Activated CD4-positive, alpha-beta T cell treated with anti-CD3 and anti-CD28 coated beads for 1 hour (primary cell): ENCODE measurements at places on chromosomes 16 and 17.

DNA sequence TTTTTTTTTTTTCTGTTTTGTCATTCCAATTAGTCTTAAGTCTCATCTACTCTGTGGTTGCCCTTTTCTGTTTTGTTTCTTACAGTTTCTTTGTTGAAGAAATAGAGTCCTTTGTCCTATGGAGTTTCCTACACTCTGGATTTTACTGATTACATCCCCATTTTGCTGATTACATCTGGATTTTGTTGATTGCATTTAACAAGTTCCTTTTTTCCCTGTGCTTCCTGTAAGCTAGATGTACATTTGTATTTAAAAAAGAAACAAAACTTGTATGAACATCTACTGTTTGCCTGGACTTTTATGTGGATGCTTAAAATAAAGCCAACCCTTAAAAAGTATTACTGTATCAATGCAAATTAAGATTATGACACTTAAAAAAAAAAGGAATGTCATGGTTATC lies 147.6 kb downstream of the CHD9 start:
- no peak for DNase-seq

DNA sequence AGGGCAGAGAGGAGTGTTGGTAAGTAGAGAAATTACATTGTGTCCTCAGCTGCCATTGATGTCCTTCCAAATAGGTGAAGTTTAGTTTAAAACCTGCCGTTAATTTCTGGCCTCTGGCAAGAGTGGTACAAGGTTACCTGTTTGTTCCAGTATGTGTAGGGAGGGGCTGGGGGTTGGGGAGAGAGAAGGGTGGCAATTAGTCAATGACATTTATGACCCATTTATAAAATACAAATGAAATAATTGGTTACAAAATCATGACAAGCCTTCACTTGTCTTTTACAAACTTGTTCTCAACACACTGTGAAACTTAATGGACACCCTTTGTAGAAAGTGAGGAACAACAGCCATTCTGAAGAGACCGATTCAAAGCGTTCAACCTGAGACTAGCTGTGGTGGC lies 281.0 kb downstream of the FTO start:
- DNase-seq = no peak

DNA sequence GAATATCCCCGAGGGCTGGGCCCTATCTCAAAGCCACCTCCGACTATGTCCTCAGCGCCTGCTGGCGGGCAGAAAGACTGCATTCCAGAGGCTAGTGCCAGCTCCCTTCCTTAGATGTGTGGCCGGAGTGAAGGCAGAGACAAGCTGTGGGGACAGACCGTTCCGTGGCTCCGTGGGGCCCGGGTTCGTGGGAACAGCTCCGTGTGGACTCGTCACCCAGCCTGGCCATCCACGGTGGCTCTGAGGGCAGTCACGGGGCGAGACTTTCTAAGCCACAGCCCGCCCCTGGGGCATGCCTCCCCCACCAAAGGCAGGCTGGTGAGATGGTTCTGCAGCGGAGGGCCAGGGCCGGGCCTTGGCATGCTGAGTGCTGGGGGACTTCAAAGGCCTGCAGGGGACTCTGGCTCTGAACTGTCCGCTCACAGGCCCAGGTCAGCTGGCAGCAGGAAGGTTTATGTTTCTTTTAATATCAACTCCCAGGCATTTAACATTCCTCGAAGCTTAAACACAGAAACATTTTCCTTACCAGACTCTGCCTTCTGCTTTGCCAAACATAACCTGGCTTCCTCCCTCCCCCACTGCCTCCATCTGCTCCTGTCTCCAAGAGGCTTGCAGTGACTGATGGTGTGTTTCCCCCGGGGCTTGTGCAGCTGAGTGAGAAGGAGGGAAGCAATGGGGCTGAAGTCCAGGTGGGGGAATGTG lies 50.4 kb downstream of the TIMM22 start:
- no peak for DNase-seq

GRCh38 chr16:74500907-74501306 lies 79.6 kb upstream of the CLEC18B start:
- no peak for DNase-seq

GRCh38 chr17:69620363-69620762 lies 205.9 kb downstream of the MAP2K6 start:
- no peak for DNase-seq

DNA sequence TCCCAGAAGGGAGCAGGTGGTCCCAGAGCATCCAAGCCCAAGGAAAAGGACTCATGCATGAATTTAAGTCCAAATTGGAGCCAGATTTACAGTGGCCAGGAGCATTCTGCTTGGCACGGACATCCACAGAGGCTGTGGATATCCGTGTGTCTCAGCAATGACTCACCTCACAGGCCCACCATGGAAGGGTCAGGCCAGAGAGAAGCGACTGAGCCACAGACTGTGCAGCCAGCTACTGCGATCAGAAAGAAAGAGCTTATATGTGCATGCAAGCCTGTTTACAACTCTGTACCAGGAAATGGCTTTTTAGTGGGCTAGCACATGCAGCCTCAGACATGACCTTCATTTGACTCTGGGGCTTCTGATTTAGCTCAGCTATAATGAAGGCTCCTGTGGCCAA lies 231.0 kb downstream of the C16orf95 start:
- DNase-seq = no peak

DNA sequence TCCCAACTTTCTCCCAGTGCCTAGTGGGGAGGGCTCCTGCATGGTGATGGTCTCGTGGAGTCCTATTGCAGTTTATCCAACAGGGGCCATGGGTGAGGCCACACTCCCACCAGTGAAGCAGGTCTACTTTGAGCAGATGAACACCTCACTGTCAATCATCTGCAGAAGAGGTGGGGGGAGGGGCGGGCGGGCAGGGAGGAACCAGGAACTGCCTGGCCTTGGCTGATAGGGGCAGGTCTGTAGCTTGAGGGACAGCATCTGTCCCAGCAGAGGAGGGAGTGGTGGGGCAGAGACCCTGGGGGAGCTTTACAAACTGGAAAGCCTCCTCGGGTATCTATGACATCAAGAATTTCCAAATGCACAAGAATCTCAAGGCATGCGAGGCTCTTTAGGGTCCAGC lies 58.7 kb upstream of the ZNF423 start:
- no peak for DNase-seq

- DNase-seq = no peak
These were observed 101.8 kb upstream of the CDH8 start for GRCh38 chr16:62137996-62138395.

DNA sequence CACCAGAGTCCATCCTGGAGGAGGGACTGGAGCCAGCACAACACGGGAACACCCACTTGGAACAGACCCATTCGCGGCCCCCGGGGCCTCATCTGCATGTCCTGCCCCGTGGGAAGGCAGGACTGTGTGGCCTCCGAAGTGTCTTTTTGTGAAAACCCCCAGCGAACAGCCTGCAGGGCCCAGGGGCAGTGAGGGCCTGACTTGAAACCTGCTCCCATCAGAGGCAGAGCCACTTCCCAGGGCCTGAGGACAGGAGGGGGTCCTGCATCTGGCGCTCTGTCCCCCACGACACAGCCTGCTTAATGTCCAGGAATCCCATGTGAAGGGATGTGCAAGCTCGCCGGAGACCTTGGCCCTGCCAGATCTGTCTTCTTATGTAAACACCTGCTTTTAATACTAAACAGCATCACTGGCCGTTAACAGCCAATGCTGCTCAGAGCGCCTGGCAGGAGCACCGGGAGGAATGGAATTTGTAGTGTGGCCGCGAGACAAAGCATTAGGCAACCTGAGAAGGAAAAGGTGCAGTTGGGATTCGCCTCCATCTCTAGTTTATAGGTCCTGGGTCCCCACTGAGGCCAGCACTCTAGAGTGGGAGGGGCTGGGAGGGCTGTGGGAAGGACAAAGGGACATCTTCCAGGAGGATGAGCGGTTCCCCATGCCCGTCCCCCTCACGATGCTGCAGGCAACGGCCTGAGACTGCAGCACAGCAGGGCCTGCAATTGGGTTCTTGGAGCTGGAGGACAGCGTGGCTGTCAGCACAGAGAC lies 9.6 kb upstream of the EVPL start:
- no peak for DNase-seq

GRCh38 chr17:73706858-73707257 lies 62.6 kb upstream of the SDK2 start:
- DNase-seq = no peak

- no peak for DNase-seq
These were observed 182 bp downstream of the RPL26 start for GRCh38 chr17:8382880-8383142.

GRCh38 chr17:17204041-17204591 lies 2.0 kb downstream of the PLD6 start:
- no peak for DNase-seq

DNA sequence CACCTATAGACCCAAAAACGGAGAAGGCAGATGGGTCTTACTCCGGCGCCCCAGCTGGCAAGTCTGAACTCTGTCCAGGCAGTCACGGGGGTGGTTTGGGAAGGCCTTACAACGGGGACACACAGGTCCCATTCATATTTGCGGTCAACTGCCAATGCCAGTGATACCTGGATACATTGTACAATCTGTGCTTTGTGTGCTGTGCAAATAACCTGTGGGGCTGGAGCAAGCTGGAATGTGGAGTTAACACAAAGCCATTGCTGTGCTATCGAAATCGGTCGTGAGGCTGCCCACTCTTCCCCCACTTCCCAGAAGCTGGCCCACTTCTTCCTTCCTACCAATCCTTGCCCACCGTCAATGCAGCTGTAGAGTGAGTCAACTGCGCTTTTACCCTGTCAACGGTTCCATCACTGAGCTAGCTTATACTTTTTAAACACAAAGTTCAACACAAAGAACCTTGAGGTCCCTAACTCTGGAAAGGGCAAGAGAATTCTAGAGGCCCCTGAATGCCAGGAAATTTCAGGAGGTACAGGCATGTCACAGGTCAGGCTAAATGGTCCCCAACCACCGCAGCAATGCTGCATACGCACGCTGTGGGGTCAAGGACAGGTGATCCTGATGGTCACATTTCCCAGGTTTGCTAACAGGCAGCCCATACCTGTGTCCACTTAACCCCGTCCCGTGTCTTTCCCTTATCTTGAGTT lies 122.8 kb downstream of the ZFHX3 start:
- no peak for DNase-seq

GRCh38 chr17:182050-182751 lies 751 bp upstream of the DOC2B start:
- no peak for DNase-seq

- no peak for DNase-seq
These were observed 668.9 kb downstream of the MAF start for GRCh38 chr16:78931678-78932077.

DNA sequence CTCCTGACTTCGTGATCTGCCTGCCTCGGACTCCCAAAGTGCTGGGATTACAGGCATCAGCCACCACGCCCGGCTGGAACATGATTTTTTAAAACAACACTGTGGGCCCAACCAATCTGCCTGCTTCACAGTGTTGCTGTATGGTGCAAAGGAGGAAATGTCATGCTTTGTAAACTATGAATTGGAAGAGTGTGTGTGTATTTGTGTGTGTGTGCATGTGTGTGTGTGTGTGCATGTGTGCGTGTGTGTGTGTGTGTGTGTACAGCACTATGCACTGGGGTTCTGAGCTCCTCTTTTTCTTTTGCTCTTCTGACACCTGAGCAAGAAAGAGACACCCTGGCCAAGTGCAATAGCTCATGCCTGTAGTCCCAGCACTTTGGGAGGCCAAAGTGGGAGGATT lies 14.5 kb upstream of the CNOT1 start:
- no peak for DNase-seq

GRCh38 chr17:4733073-4733531 lies 1.9 kb downstream of the MED11 start:
- DNase-seq = no peak

- no peak for DNase-seq
These were observed 40.7 kb downstream of the DNAJA2 start for GRCh38 chr16:46932802-46933201.

GRCh38 chr16:55285586-55285985 lies 38.4 kb upstream of the IRX6 start:
- DNase-seq = no peak

- no peak for DNase-seq
These were observed at the start of gene GLTPD2 for GRCh38 chr17:4788807-4789700. TSS of gene GLTPD2 (plus strand) at chr17:4788964. CDS start at chr17:4789012, 48 bp downstream.

- no peak for DNase-seq
These were observed 288.3 kb downstream of the CNTNAP4 start for GRCh38 chr16:76565542-76565941.

- DNase-seq = no peak
These were observed 410.7 kb downstream of the SHISA9 start for GRCh38 chr16:13312063-13312462.

- DNase-seq = no peak
These were observed 21.5 kb downstream of the TAT start for GRCh38 chr16:71555230-71555891.

DNA sequence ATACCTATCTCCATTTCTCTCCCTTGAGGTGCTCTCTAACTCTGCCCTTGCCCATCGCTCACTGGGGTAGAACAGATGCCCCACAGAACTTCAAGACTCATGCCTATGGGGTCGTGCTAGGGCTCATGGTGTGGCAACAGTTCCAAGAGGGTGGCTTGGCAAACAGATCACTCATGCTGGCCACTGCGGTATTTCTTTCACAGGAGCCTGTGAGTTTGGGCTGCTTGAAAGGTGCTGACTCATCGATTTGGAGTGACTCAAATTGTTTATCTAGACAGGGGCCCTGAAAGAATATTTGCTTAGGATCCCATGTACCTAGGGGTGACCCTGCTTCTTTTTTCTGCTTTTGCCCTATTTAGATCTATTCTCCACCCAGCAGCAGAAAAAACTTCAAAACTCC lies 69.9 kb downstream of the IRX5 start:
- DNase-seq = no peak

GRCh38 chr17:31509095-31509804 lies 117.8 kb downstream of the RAB11FIP4 start:
- DNase-seq = no peak

GRCh38 chr16:86133377-86133776 lies 234.4 kb downstream of the IRF8 start:
- no peak for DNase-seq

GRCh38 chr17:43213545-43213944 lies 1.9 kb downstream of the TMEM106A start:
- DNase-seq = no peak

GRCh38 chr17:66240630-66241029 lies 11.4 kb upstream of the APOH start:
- DNase-seq = no peak

DNA sequence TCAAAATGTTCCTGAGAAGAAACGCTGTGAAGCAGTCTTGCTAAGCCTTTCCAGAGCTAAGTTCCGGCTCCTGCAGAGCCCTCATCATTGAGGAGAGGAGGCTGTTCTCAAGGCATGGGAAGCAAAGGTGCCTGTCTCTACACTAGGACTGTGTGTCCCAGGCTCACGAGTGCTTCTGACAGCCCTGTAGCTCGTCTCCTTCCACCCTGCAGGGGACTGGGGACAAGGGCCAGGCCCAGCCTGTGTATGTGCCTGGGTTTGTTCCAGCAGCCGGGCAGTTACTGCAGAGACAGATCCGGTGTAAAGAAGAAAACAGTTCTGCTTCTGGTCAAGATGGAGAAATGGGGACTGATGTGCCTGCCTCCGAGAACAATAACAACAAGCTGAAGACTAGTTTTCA lies 156.0 kb downstream of the ENGASE start:
- DNase-seq = no peak
